ENCODE measurements at places on chromosomes 5 and 9.

DNA sequence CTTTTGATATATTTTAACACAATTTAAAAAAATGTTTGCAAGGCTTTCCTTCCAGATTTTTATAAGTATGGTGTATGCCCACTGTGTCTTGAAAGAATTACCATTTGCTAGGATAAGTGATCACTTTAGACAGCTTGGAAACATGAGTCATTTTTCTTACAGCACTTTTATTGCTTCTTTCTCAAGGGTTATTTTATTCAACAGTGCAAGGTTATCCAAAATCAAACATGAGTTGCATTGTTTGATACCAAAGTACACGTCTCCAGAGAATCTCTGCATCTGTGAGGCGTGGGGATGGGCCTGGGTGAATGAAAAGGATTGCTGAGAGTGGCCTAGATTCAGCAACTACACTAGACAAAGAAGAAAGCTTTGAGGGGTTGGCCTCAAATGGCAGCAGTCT is 329.6 kb downstream of the ADAMTS6 start:
- no peak for DNase-seq

GRCh38 chr9:70474413-70474812 is 60.0 kb upstream of the KLF9 start:
- no peak for DNase-seq

DNA sequence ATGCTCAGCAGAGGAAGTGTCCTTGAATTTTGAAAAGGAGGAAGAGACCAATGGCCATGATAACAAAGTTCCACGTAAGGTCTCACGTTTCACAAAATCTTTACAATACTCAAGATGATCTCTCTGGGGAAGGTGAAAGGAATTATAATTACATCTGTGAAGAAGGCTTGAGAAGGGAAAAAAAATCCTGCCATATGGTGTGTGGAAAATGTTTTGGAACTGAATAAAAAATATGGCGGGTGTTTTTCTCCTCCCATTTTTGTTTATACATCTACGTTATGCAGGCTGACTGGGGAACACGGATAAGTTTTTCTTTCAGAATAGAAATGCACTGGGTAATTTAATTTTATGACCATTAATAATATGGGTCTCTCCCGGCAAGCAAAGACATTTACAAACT is 425.6 kb upstream of the BRINP1 start:
- DNase-seq: no peak

GRCh38 chr5:92418341-92418740 is 1035.2 kb upstream of the ARRDC3 start:
- no peak for DNase-seq

GRCh38 chr5:36364473-36364872 is 62.8 kb upstream of the RANBP3L start:
- DNase-seq: no peak
